Eye (tissue), 1 donor: ENCODE measurements at places on chromosomes 6 and 20.
A peak's percentile ranks its signal among the peaks of the same experiment; 100 is the strongest.

GRCh38 chr6:163449076-163449475 is 34.6 kb downstream of the QKI start:
- no peak for DNase-seq

- no peak for DNase-seq
These were observed 6.0 kb downstream of the APMAP start for GRCh38 chr20:24986436-24987015.

DNA sequence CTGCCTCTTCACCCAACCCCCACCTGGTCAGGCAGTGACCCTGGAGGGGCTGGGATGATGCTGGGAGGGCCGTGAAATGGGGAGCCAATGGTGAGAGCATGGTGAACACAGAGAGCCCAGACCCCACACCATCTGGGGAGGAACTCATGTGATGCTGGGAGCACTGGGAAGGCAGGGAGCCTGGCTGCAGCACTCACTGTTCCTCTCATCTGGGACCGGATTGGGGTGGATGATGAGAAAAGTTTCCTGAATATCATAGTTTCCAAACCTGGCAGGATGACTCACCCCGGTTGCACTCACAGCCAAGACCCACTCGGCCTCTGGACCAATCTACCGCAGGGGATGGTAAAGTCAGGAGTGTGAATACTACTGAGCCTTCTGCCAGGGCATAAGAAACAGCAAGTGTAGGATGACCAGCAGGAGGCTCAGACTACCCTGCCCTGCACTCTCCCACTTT is 21.8 kb downstream of the ULBP1 start:
- no peak for DNase-seq

DNA sequence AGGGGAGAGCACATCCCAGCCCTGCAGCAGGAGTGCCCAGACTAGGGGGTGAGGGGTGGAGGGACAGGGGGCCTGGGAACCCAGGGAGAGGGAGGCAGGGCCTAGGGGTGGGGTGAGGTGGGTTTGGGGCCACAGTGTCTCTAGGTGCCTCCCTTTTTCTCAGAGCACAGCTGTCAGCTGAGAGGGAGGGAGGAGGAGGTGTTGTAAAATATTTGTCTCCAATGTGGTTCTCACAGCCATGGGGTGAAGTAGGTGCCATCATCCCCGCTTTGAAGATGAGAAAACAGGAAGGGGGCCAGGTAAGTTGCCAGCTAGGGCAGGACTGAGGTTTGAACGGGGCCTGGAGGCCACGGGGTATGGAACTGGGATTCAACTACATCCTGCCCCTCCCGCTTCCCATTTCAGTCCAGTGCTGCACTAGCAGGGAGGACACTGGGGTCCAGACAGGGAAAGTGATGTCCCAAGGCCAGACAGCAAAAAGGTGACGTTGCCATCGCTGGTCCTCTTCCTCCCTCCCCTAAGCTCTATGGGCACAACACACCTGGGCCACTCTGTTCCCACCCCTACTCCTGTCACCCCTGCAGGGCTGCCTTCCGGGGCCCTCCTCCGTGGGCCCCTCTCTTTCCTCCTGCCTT is 20.3 kb downstream of the PACSIN1 start:
- no peak for DNase-seq

DNA sequence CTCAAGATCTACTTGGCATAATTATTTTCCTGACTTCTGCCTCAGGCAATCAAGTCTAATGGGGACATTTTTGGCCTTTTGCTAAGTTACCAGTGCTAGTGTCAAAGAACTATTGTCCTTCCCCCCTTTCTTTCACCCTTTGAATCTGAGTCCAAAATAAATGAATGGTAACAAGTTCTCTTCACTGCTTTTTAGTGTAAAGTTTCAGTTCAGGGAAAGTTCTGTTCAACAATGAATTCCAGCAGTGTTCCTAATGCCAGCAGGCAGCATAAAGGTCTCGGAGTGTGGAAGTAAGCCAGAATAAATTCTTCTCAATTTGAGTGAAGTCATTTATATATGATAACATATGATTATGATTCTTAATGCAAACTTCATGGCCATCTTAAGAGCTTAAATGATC is 20.8 kb upstream of the TSPYL1 start:
- peak; percentile 58 for DNase-seq

DNA sequence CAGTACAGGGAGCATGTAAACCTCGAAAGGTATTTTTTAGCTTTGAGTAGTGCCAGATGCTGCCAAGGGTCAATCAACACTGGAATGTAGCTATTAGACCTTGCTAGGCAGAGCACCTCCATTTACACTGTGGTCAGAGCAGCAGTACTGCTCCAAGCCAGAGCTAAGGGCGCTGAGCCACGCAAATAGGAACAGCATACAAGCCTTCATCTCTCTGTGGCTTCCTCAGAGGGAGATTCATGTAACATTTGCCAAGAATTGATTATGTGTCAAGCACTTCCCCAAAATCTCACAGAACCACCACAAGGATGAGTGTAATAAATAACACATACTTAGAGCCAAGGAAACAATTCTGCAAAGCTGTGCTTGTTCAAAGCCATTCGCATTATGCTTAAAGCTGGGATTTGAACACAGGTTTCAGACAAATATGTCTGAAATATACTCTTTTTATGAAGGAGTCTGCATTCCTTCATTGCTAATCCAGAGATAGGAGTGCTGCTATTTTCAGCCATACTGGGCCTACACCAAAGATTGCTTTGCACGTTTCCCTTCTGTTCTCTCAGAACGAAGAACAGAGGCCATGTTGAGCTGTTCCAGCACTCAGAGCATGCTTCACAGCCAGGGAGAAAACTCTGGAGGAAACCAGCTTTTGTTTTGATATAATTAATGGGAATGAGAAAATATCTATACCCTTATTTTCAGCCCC is 97.7 kb downstream of the SLC16A10 start:
- no peak for DNase-seq

DNA sequence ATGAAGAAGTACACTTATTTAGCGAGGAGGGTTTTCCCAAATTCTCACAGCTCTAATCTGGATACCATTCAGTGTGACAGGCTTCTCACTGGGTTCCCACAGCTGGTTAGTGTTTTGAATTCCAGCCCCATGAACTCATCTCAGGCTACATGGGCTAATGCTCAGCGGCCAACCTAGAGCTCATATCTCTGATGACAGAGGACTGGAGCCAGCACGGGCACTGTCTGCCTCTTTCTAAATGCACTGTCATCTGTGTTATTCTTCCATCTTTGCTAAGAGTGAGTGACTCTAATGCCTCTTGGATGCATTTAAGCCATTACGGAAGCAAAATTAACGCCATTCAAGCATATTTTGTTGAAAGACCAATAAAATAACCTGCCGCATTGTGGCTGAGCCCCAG is 308.9 kb upstream of the JAG1 start:
- peak; percentile 62 for DNase-seq

- DNase-seq: no peak
These were observed 373.3 kb downstream of the CDKAL1 start for GRCh38 chr6:20907486-20908071.

GRCh38 chr6:81589465-81590313 is 162.8 kb downstream of the TENT5A start:
- no peak for DNase-seq

- no peak for DNase-seq
These were observed 5.2 kb upstream of the HMGN3 start for GRCh38 chr6:79239536-79240168.

DNA sequence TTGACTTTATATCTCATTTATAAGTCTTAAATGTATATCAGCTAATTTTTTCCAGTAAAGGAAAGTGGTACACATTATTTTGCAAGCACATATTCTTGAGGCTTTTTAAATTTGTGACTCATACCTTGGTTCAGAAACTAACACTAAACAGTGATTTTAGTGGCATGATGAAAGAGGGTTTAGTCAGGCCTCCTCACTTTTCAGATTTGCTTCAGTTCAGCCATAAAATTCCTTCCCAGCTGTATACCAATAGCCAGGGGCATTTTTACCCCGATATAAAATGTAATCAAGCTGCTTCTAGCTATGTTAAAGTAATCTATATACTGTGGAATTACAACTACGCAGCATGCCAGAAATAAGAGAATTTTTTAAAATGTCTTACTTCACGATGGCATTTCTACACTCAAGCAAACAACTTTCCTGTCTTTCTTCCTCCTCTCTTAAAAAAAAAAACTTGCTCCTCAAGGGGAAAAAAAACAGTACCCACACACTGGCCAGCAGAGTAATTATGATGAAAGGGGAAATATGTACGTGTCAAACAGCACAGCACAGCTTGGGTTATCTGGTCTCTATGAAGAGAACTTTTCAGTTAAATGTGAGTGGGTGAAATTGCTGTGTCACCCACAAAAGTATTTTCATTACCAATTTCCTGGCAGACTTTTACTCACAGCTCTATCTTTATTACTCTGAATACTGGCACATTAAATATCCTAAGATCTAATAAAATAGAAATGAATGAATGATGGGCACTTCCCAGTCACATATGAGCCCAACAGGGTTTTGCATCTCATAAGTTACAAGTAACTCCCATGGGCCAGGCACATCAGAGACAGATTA is 244.8 kb upstream of the TENT5A start:
- DNase-seq: no peak

DNA sequence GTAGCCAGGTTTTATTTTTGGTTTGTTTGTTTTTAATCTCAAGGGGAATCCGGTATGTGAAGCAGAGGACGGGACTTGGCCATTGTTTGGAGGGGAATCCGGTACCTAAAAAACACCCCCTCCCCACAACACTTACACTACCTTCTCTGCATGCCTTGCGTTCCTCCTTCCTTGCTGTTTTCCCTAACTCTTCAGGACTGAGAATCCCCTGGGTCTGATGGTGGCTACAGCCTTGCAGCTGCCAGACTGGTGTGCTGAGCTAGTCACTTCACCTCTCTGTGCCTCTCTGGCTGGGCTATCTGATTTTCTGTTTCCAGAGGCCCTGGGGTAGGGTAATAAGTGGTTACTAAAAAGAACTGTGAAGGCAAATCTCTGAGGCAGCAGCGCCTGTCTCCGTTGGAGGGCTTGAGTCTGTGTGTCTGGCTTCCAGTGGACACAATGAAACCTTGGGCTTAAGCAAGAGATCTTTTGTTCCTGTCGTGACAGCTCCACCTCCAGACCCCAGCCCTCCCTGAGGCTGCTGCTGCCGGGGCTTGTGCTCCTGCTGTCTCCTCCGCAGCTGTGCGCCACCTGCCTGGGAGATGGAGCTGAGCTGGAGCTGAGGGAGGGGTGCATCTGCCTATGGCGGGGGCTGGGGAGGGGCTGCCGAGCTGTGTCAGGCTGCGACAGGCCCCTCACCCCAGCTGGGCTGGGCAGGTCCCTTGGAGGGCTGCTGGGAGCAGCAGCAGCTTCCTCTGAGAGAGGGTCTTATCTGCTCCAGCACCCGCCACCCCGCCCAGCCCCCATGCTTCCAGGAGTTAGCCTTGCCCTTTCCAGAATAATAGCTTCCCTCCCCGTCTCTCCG is 65.8 kb upstream of the CCDC167 start:
- DNase-seq: no peak

- peak; percentile 63 for DNase-seq
These were observed 54.3 kb downstream of the ANKRD60 start for GRCh38 chr20:58173930-58174707.

- no peak for DNase-seq
These were observed 481.5 kb upstream of the HSF2 start for GRCh38 chr6:121917834-121918559.

GRCh38 chr20:11158589-11158988 is 484.8 kb upstream of the JAG1 start:
- no peak for DNase-seq

GRCh38 chr20:39874049-39874893 is 814.8 kb downstream of the MAFB start:
- peak; percentile 84 for DNase-seq
